ENCODE measurements at places on chromosomes 13 and 19. TPM values are rescaled to one million over a fixed set of nuclear protein-coding genes. Genes with fewer than 3 reads are reported as not detected.

- DNase-seq: no peak
Observed at GRCh38 chr19:58476498-58477015, 405 bp downstream of the ZNF446 start.

- no peak for DNase-seq
Observed at GRCh38 chr13:111304603-111305289, 15.7 kb upstream of the TEX29 start.

DNA sequence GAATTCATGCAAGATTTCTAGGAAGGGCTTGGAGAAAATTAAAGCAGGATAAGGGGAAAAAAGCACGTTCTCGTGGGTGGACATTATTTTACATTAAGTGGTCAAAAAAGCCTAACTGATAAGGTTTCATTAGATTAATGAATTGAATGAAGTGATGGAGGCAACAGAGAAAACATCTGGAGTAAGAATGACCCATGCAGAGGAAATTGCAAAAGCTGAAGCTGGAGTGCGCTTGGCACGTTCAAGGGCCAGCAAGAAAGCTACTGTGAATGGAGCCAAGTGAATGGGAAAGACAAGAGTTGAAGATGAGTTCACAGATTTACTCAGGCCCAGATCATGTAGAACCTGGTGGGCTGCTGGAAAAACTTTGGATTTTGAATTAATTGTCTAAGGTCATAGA lies 777.9 kb downstream of the DACH1 start:
- DNase-seq: no peak

GRCh38 chr13:69551193-69551592 lies 556.4 kb upstream of the ATXN8OS start:
- DNase-seq: no peak

DNA sequence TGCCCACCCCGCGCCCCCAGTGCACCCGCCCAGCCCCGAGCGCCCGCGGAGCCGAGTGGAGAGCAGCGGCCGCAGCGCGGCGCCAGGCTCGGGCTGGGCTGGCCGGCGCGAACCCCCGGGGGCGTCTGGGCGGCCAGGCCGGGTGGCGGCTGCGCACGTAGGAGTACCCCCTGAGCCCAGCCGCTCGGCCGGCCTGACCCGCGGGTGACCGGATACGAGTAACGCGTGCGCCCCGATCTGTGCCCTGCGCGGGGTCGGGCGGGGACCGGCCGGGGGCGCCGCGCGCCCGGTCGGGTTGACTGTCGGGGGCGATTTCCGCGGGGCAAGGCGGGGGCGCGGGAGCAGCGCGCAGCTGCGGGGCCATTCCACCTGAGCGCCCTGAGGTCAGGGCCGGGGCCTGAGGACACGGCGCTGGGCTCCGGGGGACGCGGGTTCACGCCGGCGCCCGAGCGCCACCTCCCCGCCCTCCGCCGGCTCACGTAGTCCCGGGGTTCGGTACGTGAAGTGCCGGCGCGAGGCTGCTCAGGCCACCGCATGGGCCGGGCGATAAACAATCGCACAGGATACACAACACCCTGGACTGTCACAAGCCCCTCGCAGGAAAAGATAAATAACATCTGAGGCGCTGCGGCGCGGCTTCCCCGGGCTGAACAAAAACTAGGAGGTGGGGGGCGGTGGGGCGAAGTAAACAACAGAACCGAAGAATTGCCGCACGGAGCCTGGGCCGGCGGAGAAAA lies 37.6 kb upstream of the FLT1 start:
- DNase-seq: no peak

GRCh38 chr13:41514853-41515395 lies 57.6 kb downstream of the RGCC start:
- no peak for DNase-seq

- no peak for DNase-seq
Observed at GRCh38 chr13:48155848-48156247, 60.9 kb upstream of the MED4 start.

DNA sequence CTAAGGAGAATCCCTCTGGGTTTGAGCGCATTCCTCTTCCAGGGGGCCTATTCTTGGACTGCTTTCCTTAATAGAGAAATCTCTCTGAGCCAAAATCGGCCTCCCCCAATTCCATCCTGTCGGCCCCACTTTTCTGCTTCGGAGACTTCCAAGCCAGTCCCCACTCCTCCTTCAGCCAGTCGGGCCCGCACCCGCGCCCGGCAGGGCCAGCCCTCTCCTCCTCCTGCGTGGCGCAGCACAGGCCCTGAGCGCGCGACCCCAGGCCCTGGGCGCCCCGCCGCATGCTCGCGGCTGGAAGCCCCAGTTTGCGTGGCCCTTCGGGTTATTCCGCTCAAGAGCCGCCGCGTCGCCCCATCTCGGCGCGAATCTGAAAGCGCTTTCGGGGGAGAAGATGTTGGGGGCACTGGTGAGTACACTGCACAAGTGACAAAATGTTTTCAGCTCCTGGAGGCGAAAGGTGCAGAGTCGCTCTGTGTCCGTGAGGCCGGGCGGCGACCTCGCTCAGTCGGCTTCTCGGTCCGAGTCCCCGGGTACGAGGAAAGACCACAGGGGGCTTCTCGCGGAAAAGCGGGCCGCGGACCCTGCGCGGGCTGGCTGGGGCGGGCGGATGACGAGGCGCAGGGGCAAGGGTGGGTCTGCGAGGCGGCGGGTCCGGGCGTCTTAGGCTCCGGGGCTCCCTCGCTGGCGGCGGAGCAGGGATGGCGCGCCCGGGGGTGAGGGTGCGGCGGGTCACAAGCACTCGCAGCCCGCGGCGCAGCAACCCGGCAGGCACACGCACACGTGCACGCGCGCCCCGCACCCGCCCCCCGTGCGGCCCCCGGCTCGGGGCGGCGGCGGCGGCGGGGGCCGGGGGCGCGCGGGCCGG lies at the start of gene IL17D:
IL17D (plus strand) TSS at position 785 of the 865 bp plus-strand sequence. CDS start 303 bp downstream, outside the sequence.
- DNase-seq: no peak

- DNase-seq: no peak
Observed at GRCh38 chr13:80276371-80277289, 64.3 kb downstream of the SPRY2 start.

- no peak for DNase-seq
Observed at GRCh38 chr13:73065036-73065435, 6.2 kb downstream of the KLF5 start.

DNA sequence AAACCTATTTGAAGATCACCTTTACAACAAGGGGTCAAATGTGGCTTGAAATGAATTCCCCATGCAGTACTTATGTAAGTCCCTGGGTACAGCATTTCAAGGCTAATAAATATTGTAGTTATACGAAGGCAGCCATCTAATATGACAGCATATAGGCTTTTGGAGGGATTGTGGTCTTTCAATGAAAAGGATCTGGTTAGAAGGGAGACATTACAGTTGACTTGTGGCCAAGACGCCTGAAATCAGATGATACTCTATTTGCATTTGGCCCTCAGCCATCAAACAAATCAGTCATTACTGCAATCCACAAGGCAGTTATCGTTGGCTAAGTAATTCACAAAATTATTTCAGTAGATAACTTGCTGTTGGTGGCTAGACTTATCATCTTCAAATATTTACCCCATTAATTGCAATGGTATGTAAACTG lies 242.7 kb downstream of the DCLK1 start:
- DNase-seq: no peak

- no peak for DNase-seq
Observed at GRCh38 chr19:6271251-6271650, 8.5 kb downstream of the MLLT1 start.

DNA sequence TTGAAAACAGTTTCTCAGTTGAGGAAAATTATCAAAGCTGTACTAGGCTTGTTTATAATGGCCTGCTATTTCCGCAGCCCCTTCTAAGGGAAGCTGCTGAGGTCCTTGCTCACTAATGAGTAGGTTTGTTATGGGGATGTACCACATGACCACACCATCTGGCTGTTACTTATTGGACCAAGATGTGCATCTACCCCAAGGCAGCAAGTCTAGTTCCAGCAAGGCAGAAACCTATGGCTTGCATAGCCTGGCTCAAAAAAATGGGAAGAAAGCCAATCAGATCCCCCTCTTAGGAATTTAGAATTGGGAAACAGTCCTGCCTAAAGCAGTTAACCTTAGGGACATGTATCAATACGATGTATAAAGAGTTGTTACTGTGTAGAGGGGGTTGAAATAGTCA lies 186.5 kb upstream of the SPRY2 start:
- no peak for DNase-seq

- DNase-seq: no peak
Observed at GRCh38 chr19:32101206-32101605, 244.2 kb upstream of the ZNF507 start.

DNA sequence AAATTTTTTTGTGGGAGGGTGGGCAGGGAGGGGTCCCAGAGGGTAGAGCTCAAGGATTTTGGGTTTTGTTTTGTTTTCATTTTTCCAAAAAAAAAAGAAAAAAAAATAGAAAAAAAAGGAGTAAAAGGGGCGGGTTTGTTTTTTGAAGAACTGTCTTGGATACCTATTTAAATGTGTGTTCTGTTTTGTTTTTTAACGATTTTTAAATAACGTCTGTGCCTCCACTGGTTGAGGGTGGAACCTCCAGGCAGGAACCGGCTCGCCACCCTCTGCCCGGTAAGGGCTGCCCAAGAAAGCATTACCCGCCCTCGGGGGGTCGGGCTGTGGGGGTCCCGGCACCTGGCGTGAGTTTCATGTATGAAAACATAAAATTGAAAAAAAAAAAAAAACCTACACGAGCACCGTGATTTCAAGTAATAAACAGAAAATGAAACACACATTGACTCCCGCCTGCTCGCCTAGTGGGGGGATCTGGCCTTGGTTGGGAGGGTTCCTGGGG lies 10.4 kb downstream of the MIDN start:
- no peak for DNase-seq

GRCh38 chr19:38142176-38143035 lies 81.6 kb downstream of the DPF1 start:
- DNase-seq: no peak

- no peak for DNase-seq
Observed at GRCh38 chr13:76481738-76482137, 404.5 kb downstream of the KCTD12 start.

GRCh38 chr13:41470196-41470595 lies 12.8 kb downstream of the RGCC start:
- no peak for DNase-seq

GRCh38 chr13:95044452-95045205 lies 256.6 kb downstream of the ABCC4 start:
- no peak for DNase-seq

- DNase-seq: no peak
Observed at GRCh38 chr13:76845367-76845766, 40.8 kb downstream of the KCTD12 start.

DNA sequence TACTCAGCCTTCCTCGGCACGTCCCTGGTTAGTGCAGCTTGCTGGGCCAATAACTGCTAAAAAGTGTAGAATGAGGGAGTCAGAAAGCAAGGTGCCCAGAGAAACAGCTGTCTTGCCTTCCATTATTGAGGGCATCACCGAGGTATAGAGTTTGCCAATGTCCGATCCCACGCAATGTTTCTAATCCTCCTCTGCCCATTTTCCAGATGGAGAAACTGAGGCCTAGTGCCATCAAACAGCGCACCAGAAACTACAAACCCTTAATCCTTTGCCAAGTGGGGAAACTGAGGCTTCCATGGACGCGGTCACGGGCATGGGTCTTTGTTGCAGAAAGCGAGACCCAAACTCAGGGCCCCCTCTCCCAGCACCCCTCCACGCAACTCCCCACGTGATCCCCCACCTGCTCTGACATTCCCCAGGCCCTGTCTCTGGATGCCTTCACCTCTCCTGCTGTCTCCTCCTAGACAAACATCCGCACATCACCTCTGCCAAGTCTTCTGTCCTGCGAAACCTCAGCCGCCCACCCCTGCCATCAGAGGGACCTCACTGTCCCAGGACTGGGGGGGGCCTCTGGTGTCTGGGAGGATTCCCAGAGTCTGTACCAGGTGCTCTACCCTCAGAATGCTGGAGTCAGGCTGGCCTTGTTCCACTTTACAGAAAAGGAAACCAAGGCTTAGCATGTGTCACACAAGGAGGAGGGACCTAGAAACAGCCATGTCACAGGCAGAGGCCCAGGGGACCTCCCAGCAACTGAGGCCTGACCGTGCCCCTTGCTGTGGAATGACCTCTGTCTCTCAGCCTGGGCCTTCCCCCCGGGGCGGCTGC lies 930 bp upstream of the PDE4C start:
- DNase-seq: no peak

DNA sequence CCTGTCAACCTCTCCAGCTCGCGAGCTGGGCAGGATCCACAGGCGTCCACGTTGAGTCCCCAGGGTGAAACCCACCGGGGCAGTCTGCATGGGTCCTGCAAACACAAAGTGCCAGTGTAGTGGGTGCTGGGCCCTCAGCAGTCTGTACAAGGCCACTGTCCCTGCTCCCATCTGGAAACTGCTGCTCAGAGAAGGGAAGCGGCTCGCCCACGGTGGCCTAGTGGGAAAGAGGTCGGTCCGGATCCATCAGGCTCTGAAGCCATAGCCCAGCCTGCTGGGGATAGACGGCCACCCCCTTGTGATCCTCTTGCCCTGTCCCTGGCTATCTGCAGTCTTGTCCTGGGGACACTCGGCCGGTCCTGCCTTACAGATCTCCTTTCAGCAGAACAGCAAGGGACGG lies 2.6 kb upstream of the DIRAS1 start:
- no peak for DNase-seq

- DNase-seq: no peak
Observed at GRCh38 chr19:35320065-35320713, 8.8 kb upstream of the CD22 start.

DNA sequence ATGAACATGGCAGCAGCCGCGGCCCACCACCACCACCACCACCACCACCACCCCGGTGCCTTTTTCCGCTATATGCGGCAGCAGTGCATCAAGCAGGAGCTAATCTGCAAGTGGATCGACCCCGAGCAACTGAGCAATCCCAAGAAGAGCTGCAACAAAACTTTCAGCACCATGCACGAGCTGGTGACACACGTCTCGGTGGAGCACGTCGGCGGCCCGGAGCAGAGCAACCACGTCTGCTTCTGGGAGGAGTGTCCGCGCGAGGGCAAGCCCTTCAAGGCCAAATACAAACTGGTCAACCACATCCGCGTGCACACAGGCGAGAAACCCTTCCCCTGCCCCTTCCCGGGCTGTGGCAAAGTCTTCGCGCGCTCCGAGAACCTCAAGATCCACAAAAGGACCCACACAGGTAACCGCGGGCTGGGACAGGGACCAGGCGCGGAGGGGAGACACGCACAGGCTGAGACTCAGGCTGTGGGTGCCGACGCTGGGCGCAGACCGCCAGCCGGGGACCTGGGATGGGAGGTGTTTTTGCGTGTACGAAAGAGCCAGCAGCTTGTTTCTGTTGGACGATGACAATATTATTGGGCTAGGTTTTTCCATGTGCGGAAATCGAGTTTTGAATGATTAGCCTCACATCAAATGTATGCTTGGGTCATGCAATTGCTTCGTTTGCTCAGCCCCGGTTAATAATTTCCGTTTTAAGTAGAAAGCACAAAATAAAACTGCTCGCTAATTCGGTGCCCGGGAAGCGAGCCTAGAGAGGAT lies 1.3 kb downstream of the ZIC2 start:
- DNase-seq: no peak

Gene DOCK6
- 79.0 TPM for polyA plus RNA-seq

Gene PRR20A
- polyA plus RNA-seq: not detected

Gene GPR183
- 0.61 TPM for polyA plus RNA-seq

Gene RASAL3
- polyA plus RNA-seq: 7.5 TPM

Gene LRRC25
- 0.85 TPM for polyA plus RNA-seq

Gene FOXA3
- polyA plus RNA-seq: 19.8 TPM

Gene GAPDHS
- polyA plus RNA-seq: not detected

Gene MOB3A
- 9.2 TPM for polyA plus RNA-seq

Gene C13orf42
- not detected for polyA plus RNA-seq

Gene ZNF208
- polyA plus RNA-seq: 1.4 TPM

Gene ZNF582
- polyA plus RNA-seq: 1.6 TPM
